ENCODE measurements at places on chromosomes 6 and 20. TPM values are rescaled to one million over a fixed set of nuclear protein-coding genes. Genes with fewer than 3 reads are reported as not detected.

DNA sequence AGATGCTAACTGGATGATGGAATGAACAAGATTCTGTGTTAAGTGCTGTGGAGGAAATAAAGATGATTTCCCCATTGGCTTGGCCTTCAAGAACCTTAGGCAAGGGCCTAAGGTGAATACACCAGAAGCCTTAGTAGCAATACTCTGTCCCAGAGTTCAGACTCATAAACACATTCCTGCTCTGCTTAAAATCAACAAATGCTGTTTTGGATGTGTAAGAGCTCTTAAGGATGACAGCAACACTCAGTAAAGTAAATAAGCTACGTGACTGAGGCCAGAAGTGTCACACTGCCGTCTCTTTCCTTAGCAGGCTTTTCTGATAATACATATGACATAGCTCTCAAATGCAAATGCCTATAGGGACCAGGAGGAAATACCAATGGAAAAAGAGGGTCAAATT lies 90.6 kb downstream of the EYA2 start:
- DNase-seq = no peak

The KHDC1 gene
- 1.7 TPM for polyA plus RNA-seq

The CSNK2A1 gene
- polyA plus RNA-seq = 39.7 TPM

The HLA-DRB1 gene
- 280 TPM for polyA plus RNA-seq

DNA sequence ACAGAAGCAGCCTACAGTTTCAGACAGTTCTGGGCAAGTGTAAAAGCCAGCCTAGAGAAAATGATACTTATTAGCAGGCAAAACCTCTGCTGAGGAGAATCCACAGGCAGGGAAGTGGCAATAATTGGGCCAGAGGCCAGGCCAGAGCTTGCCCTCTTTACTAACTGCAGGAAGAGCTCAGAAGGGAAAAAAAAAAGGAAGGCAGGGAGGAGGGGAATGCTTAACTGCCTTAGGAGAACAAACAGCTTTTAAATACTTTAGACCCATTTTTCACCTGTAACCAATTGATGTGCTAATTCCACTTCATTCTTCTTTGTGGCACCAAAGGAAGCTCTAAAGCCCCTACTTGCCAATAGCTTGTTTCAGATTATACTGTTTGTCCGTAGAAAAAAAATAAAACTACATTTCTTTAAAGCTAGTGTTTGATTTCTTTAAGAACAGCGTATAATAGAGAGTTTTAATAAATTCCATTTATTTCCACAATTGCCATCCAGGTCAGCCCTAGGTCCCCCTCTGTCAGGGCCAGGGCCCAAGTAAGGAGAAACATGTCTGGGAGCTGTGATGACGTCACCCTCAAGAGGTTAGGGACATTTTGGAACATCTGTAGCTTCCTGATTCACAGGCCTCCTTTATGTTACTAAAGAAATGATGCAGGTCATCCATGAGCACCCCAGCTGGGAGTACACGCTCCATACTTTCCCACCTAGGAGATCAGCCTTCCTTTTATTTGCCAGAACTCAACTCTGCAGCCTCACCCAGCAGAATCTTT lies 384.3 kb downstream of the CDC5L start:
- no peak for DNase-seq
